ENCODE measurements at places on chromosomes 1 and 21. TPM values are rescaled to one million over a fixed set of nuclear protein-coding genes. Genes with fewer than 3 reads are reported as not detected.

FAM151A gene
- total RNA-seq, result not detected

GRCh38 chr1:110645821-110646735 lies 28.7 kb downstream of the KCNA3 start:
- peak overlapping the region; percentile 1 for H3K4me3 ChIP-seq
- peaks cover 14% of the 10 kb centered on the region for H3K36me3 ChIP-seq
- DNase-seq, result no peak
- H3K27ac ChIP-seq, result no peak overlapping the region
- no peaks in the 10 kb centered on the region for H3K27me3 ChIP-seq
- peaks cover 47% of the 10 kb centered on the region for H3K4me1 ChIP-seq

- H3K27me3 ChIP-seq, result peaks cover 63% of the 10 kb centered on the region
- peaks cover 10% of the 10 kb centered on the region for H3K4me1 ChIP-seq
- H3K27ac ChIP-seq, result no peak overlapping the region
- peak overlapping the region; percentile 15 for H3K4me3 ChIP-seq
- no peak for DNase-seq
Measured at GRCh38 chr1:210234329-210234757, 1.7 kb downstream of the SERTAD4 start.

DNA sequence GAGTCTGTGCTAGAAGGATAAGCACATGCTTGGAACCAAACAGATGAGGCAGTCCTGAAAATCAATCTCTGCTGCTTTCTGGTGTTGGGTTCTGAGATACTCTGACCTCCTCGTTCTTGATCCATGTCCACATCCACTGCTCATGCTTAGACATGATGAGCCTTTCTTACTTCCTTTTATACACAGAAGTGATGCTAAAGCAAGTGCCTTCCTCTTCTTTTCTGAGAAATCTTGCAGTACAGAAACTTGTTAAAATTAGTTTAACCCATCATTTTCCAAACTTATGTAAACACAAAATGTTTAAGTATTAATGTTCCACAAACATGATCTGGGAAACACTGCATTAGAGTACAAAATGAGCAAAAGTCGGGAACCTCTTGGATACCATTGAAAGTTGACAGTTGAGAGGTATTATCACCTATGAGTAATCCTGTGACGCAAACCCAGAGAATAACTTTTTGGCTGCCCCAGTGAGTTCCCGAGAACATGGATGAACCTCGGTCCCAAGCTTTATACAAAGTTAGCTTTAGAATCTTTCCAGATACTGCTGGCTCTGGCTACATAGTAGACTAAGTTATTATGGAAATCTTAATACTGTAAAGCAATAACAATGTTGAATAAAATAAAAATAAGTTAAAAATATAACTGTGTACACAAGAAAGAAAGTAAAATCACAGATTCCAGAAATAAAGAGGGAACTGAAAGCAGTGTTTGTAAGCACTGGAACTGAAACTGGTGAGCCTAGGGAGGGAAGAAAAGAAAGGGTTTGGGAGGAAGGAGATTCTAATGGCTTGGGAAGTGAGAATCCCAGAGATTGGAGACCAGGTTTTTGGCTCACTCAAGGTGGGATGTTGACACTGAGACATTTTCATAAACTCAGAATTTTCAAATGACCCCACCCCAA lies 429.3 kb upstream of the RUNX1 start:
- H3K27ac ChIP-seq, result no peak overlapping the region
- H3K4me1 ChIP-seq, result peaks cover 23% of the 10 kb centered on the region
- H3K27me3 ChIP-seq, result peaks cover 13% of the 10 kb centered on the region
- DNase-seq, result no peak

CENPL gene
- 29.4 TPM for total RNA-seq

MRPL24 gene
- 43.8 TPM for total RNA-seq

ARHGAP29 gene
- total RNA-seq, result 0.05 TPM

DNA sequence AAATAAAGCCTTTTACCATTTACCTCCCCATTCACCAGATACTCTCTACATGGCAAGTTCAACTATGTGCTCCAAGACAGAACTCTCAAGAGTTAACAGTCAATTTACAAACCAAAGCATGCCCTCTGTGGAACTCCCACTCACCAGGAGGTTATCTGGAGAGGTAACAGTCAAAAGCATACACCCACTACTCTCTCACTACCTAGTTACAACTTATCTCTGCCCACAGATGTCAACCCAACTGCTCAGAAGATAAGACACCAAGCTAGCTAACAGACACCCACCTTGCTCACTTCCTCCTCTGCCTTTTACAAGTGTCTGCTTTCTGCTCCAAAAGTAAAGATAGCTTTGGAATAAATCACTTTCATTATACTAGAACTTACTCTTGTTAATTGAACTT lies 131.0 kb downstream of the TRIM33 start:
- no peaks in the 10 kb centered on the region for H3K4me1 ChIP-seq
- no peak overlapping the region for H3K4me3 ChIP-seq
- H3K36me3 ChIP-seq, result no peaks in the 10 kb centered on the region
- no peak for DNase-seq
- H3K27ac ChIP-seq, result no peak overlapping the region

GRCh38 chr1:19689856-19690255 lies 25.2 kb downstream of the HTR6 start:
- H3K36me3 ChIP-seq, result peaks cover 50% of the 10 kb centered on the region
- no peak for DNase-seq
- no peaks in the 10 kb centered on the region for H3K27me3 ChIP-seq
- H3K27ac ChIP-seq, result no peak overlapping the region
- peaks cover 25% of the 10 kb centered on the region for H3K4me1 ChIP-seq

DNA sequence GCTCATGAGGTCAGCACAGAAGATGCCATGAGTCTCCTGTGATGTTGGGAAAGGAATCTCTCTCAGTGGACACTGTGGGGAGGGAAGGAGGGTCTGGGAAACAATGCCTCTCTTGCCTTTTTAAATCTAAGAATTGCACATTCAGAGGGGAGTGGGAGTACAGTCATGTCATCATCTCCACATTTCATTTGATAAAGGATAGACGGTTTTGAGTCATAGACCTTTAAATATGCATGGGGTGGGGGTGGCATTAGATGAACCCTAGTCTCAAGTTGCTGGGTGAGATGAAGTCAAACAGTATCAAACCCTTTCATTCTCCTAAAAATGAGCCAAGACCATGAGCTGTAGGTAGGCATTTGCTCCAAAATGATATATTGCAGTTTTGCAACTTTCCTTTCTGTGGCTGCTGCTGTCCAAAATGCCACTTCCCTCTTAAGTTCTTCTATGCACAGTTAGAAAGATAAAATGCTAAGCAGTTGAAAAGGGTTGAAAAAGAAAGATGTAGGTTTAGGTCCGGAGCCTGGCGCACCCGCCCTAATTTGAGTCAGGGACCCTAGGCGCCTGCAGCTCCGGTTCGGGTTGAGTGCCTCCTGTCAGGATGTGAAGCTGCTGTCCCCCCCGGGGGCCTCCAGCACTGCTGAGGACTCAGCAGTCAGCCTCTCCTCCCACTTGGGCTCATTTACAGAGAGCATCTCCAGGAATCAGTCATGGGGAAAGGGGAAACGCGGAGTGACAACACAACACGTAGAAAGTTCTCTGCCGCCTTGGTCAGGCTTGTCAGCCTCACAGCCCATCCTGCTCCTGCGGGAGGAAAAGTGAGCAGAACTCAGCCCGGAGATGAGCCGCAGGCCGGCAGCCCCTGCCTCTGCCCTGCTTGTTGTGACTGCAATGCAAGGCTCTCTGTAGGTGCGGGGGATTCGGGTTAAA lies 479.3 kb upstream of the RUNX1 start:
- DNase-seq, result peak; percentile 54
- peak overlapping the region; percentile 76 for H3K4me3 ChIP-seq
- H3K27me3 ChIP-seq, result no peaks in the 10 kb centered on the region
- no peaks in the 10 kb centered on the region for H3K36me3 ChIP-seq
- peak overlapping the region; percentile 84 for H3K27ac ChIP-seq
- peaks cover 41% of the 10 kb centered on the region for H3K4me1 ChIP-seq

E2F2 gene
- 93.4 TPM for total RNA-seq

DNA sequence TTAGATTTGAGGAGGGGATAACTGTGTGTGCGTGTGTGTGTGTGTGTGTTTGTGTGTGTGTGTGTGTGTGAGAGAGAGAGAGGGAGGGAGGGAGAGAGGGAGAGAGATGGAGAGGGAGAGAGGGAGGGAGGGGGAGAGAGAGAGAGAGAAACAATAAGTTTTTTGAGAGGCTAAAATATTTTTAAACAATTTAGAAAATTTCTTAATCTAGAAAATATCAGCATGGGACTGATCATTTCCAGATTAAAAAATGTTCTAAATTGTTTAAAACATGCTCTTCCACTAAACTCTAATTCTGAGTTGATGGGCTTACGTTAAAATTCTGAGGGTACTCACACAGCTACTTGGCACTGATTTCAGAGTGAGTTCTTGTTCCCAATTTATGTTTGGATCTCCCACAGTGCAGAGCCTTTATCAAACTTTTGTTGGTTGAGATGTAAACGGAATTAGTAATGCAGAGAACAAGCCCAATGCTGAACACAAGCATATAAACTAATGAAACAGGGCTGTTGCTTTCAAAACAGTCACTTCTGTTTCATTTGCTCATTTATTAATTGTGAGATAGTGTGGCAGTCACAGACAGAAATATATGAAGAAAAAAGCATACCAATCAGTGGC lies 73.4 kb upstream of the RGS2 start:
- no peak overlapping the region for H3K4me3 ChIP-seq
- peaks cover 2% of the 10 kb centered on the region for H3K27me3 ChIP-seq
- no peaks in the 10 kb centered on the region for H3K4me1 ChIP-seq
- no peaks in the 10 kb centered on the region for H3K36me3 ChIP-seq

OR2L8 gene
- total RNA-seq, result not detected

GRCh38 chr1:222357252-222357651 lies 190.7 kb downstream of the HHIPL2 start:
- no peak overlapping the region for H3K27ac ChIP-seq
- DNase-seq, result no peak
- no peak overlapping the region for H3K4me3 ChIP-seq
- H3K27me3 ChIP-seq, result no peaks in the 10 kb centered on the region
- H3K36me3 ChIP-seq, result no peaks in the 10 kb centered on the region
